Cortex of kidney (tissue), 1 donor: ENCODE measurements at places on chromosomes 4 and X.

DNA sequence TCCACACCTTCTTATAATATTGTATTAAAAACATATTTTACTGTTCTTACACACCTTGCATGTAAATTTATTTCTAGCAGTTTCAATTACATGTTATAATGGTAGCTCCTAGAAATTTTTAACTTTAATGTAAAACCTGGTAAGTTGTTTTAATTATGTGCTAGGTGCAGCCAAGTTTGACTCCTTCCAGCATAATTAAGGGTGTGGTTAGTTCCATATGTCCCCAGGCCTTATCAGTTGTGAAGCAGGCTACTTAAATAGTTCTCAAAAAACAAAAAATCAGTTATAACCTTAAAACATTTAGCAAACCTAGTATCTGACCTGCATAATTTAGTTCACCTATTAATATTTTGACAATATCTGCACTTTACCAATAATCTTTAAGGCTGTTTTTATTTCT lies 26.9 kb upstream of the PASD1 start:
- no peak for DNase-seq

DNA sequence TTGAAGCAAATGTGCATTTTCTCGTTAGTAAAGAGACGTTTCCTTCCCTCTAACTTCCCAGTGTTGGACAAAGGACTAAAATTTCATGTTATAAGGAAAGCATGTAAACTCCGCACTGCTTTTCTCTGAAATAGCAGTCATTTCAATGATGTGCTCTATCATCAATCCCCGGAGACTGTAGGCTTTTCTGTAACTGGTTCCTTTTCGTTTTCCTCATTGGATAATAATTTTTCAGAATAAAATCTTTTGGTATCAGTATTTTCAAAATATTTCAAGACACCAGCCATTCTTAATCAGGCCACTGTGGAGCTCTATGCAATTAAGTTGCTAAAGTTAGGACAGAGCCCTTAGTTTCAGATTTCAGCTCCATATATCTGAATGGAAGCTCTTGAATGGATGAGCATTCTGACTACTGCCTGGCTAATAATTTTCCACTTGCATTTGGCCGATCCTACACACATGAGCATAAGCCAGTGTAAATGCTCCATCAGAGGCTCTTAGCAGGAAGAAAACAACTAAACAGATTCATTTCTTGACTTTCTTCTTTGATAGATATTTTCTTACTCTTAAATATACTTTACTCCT lies 157.7 kb downstream of the CHIC2 start:
- DNase-seq = no peak

DNA sequence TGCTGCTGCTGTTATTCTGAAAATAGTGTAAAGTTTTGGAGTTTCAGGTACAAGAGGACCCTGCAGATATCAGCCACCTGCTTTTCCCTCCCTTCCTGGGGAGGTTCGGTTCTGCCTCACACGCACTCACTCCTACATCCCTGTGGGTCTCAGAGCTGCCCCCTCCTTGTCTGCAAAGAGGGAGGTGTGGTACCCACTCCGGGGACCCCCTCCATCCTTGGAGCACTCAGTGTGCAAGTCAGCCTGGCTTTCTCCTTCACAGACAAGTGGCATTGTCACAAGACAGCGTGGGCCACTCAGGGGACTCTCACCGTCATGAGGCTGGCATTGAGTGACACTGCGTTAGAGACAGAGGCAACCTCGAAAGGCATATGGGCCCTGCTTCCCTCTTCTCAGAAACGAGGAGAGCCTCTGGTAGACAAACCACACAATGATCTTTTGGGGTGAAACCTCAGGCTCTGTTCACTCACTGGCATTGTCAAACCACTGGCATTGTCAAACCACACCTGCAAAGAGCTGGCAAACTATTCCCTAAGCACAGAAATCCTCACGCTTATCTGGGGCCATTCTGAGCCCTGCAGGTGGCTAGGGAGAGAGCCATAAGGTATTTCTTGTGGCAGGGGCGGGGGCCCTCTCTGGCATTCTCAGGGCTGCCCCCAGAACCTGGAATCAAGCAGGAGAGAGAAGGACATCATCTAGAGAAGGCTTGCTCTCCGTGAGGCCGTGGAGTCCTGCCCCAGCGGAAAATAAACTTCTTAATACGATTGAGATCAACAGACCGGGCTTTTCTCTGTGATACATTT lies 285.0 kb downstream of the SHOX start:
- DNase-seq = no peak

DNA sequence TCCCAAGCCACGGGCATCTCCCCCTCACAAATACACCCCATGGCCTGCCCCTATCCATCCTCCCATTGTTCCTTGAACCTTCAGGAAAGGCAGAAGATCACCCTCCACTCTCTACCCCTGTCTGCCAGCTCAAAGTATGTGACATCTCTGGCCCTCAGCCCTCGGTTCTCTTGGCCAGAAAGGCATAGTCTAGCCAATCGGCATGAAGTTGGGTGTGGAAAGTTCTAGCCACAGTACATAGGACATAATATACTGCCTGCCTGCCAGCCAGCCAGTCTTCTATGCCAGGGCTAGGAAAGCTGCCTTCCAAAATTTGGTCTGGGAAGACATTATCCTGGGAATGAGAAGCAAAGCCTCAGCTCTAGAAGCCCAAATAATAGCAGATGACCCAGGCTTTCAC lies 3.2 kb upstream of the PLP1 start:
- no peak for DNase-seq

DNA sequence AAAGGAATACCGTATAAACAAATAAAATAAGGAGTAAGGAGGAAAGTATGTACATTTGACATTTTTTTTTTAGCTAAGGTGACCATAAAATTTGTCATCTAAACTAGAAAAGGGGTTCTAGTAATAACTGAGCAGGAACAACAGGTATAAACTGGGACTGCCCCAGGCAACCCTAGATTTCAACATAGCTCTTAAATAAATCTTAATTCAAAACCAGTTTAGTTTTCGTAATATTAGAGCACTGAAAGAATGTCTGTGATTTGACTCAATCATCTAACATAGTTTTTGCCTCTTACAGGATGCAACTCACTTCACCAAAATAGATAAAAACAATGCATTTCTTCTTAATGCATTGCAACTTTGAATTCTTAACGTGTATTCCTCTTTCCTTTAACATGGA lies 257.7 kb downstream of the ADAMTS3 start:
- no peak for DNase-seq

DNA sequence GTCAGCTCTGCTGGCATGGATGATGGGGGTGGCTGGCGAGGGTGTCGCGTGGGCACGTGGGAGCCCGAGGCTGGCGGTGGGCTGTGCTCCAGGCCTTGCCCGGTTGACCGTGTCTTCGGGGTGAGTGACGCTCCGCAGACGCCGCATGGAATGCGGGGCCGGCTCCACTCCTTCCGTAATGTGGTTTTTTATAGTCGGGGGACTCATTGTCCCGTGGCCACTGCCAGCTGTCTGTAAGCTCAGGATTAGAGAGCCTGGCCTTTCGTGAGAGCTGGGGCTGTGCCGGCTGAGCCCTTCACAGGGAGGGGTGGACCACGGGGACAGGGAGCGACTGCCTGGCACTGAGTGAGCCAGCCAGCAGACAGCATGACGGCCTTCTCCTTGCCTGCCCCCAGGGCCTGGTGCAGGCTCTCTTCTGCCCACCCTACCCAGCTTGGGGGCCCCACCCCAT lies 20.4 kb downstream of the DOK7 start:
- no peak for DNase-seq

DNA sequence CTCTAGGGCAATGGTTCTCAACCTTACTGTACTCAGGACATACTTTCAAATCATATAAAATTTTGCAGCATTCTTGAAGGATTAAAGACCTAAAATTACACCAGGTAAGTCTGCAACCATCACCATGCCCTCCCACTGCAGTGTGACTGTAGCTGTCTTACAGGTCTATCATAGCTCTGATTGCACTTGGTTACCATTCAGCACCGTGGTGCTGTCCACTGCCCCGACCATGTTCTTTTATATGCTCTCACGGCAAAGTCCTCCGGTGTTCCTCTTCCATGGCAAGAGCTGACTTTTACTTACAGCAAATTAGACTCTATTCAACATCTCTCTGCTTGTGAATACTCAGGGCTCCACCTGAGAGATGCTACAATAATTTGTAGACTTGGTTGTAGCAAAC lies 11.5 kb downstream of the CRMP1 start:
- no peak for DNase-seq

DNA sequence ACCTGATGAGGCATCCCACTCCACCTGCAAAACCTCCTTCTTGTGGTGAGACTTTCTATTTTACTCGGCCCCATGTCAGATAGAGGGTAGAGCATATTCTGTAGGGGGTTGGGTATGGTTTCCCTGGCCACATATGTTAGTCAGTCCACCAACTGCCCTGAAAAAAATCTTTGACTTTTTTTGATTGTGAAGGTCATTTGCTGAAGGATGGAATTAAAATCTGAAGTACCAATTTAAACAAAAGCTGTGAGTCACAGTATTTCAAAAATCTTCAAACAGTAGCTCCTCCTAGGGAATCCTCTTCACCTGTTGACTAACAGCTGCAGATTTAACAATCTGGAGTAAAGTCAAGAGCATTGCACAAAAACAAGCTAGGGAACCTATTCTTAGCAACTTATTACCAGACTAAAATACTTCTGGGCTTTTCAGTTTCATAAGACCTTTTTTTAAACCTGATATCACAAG lies 8.0 kb upstream of the CCDC110 start:
- no peak for DNase-seq
